AG08396 (cell line): ENCODE measurements at places on chromosomes 3 and 15.

DNA sequence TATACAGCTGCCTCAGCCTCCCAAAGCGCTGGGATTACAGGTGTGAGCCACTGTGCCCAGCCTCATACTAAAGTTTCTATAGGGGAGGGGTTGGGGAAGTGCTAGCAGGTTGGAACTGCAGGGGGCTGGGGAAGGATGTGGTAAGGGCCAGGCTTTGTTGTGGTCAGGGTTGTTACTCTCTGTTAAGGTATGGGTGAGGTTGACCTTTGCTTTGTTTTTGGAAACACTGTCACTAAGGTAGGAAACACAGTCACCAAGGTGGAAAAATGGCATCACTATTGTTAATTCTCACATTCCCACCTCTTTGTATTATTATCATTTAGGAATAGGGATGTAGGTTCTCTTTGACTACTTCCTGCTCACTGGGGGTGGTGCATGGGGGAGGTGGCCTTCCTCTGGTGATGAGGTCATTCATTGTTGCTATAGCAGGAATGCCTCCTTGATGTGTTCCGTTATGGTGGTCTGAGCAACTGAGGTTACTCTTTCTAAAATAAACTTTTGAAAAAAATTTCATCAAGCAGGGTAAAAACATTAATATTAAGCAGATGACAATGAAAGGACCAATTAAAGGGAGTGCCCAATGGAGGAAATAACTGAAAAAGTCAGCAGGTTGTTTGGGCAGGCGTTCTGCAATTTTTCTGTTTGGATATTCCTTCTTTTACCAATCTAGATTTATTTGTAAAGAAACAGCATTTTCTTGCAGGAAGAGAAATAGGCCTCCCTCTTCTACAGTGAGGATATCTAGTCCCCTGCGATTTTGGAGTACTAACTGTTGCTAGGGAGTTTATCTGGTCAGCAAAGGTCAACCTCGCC lies 150.5 kb downstream of the WDR76 start:
- DNase-seq: no peak

GRCh38 chr3:1262246-1262645 lies 169.4 kb downstream of the CNTN6 start:
- no peak for DNase-seq

DNA sequence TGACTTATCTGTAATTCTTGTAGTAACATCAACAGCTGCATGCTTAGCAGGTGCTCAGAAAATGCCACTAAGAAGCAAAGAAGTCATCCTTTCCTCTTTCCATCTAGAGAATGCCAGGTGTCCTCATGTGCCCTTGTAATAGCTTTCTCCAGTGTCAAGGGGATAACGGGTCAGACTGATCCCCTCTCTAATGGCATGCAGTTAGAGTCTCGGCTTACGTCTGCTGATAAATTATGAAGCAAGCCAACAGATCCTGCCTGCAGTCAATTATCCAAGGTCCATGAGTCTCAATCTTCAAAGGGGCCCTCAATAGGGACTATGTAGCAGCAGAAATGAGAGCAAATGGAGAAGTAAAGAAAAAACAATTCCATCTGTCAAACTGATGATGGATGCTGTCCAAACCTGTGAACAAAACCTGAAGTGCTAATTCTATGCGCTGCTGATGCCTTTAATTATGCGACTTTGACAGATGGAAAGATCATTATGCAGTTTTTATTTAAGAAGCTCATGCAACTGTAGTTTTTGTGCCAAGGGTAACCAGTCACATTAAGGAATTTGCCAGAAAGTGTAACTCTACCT lies 162.8 kb upstream of the PEX5L start:
- DNase-seq: no peak

DNA sequence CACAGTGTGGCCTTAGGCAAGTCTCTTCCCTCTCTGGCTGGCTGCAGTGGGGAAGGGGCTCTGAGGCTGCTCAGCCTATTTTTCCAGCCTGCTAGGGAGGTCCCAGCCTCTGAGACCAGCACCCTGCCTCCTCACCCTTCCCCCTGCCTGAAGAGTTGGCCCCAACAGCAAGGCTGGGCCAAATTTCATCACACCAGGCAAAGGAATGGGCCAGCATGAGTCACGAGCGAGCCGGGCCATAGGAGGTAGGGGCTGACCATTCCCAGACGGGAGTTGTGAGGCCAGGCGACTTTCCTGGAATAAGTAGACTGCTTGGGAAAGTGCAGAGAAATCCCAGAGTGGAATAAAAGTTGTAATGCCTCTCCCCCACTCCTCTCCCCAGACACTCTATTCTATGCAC lies 5.7 kb upstream of the FBLN2 start:
- DNase-seq: peak; percentile 88

DNA sequence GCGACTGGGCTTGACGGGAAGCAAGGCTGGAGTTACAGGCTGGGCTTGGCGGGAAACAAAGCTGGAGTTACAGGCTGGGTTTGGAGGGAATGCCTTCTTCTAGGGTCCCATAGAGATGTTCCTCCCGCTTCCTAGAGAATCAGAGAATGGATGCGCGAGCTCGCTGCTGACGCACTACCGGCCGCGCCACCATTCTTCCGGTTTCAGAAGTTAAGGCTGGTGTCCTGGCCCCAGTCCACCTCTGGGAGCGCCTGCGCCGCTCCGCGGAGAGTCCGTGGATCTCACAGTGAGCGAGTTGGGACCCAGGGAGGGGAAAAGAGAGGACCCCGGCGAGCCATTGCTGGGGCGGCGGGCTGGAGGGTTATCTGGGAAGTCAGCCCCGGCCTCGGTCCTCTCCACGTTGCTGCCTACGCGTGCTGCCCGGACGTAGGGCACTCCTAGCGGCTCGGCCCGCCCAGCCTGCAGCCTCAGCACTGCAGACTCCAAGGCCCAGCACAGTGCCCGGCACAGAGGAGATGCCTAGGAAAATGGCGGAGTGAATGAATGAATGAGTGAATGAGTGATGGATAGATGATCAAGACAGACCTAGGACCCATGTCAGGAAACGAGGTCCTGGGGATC lies at the start of gene ZNF502:
Gene ZNF502, plus strand, starts transcription at position 206 of the 621 bp plus-strand sequence. CDS start 7,602 bp downstream, outside the sequence.
- DNase-seq: peak; percentile 94

GRCh38 chr3:114510201-114510600 lies 216.4 kb downstream of the TIGIT start:
- no peak for DNase-seq

GRCh38 chr15:96553451-96553850 lies 223.0 kb downstream of the NR2F2 start:
- DNase-seq: no peak
